Peyer's patch (tissue), 4 donors: ENCODE measurements at places on chromosomes 4 and X. TPM values are rescaled to one million over a fixed set of nuclear protein-coding genes. Genes with fewer than 3 reads are reported as not detected.
A peak's percentile ranks its signal among the peaks of the same experiment; 100 is the strongest.

DNA sequence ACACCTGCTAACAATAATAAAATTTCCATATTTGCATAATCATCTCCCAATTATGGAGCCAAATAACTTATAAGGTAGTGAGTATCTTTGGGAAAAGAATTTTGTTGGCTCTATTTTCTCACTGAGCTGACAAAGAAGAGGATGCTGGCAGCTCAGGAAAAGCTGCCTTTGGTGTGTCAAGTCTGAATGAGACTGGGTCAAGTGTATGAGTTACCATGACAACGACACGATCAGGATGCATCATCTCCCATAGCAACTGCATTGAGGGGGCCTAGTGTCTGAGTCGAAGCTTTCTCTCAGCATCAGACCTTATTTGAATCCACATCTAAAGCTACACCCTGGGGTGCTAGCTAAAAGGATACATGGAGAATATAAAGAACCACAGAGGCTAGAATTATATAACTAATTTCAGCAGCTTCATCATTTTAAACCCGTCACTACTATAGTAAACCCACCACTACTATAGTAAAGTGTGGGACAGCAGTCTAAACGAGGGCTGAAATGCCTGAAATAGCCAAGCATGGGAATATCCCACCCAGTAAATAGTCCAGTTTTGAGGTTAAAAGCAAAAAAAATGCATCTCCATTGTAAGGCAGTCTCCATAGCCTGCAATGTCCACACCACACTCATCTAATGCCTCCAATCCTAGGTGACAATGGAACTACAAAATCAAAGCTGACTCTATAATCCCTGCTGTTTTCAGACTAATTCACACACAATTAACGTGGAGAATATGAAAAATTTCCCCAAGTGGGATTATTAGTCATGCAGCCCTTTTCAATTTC is 16.0 kb downstream of the GSPT2 start:
- H3K4me3 ChIP-seq: no peak overlapping the region
- no peaks in the 10 kb centered on the region for H3K36me3 ChIP-seq
- no peak for DNase-seq
- H3K27me3 ChIP-seq: no peaks in the 10 kb centered on the region
- no peaks in the 10 kb centered on the region for H3K4me1 ChIP-seq

GRCh38 chr4:73856518-73856917 is 3.4 kb downstream of the PF4V1 start:
- DNase-seq: no peak
- no peaks in the 10 kb centered on the region for H3K36me3 ChIP-seq
- H3K27me3 ChIP-seq: no peaks in the 10 kb centered on the region

DNA sequence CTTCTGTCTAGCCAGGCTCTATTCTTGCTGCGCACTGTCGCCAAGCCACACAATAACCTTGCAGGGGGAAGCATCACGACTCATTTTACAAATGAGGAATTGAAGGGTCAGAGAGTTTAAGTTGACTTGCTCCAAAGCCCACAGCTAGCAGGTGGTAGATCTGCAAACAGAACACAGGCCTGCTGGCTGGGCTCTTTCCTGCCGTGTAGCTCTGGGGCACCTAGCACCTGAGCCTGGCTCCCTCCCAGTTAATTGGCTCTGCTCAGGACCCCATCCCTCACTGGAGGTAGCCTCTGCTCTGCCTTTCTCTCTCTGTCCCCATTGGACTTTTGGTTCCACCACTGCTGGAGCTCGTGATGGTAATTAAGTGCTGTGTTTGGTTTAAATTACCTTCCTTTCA is 98.5 kb downstream of the NSUN7 start:
- H3K27me3 ChIP-seq: no peaks in the 10 kb centered on the region
- H3K4me3 ChIP-seq: no peak overlapping the region
- H3K27ac ChIP-seq: no peak overlapping the region
- H3K36me3 ChIP-seq: no peaks in the 10 kb centered on the region
- DNase-seq: no peak
- no peaks in the 10 kb centered on the region for H3K4me1 ChIP-seq

DNA sequence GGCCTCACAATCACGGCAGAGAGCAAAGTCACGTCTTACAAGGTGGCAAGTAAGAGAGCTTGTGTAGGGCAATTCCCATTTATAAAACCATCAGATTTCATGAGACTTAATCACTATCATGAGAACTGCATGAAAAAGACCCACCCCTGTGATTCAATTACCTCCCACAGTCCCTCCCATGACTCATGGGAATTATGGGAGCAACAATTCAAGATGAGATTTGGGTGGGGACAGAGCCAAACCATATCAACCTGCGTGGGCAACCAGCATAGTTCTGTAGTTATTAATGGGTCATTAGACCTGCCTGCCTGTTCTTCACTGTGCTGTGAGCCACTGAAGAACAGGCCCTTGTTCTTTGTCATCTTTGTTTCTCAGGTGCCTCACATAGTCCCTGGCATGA is 593.7 kb upstream of the BOD1L1 start:
- no peak overlapping the region for H3K27ac ChIP-seq
- H3K4me1 ChIP-seq: no peaks in the 10 kb centered on the region
- no peak for DNase-seq
- H3K36me3 ChIP-seq: no peaks in the 10 kb centered on the region
- no peak overlapping the region for H3K4me3 ChIP-seq
- H3K27me3 ChIP-seq: no peaks in the 10 kb centered on the region

- DNase-seq: no peak
- H3K27me3 ChIP-seq: no peaks in the 10 kb centered on the region
- no peak overlapping the region for H3K27ac ChIP-seq
Observed at GRCh38 chrX:71638409-71638808, 20.1 kb upstream of the CXCR3 start.

DNA sequence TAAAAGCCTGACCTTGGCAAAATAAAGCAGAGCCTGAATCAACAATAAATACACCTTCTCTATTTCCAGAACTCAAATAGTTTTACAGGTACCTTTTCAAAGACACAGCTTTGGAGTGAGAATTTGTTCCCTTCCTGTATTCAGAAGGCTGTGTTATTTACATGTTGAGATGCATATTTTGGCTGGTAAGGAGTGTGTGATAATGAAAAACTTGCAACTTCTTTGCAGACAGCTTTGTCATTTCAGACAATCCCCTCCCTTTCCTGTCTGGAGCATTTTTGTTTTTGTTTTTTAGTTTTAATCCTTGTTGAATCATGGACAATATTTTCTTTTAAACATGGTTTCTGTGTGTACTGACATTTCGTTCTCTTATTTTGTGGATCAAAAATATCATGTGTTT is 493.8 kb downstream of the FAT4 start:
- no peak for DNase-seq
- H3K4me3 ChIP-seq: no peak overlapping the region
- H3K36me3 ChIP-seq: no peaks in the 10 kb centered on the region
- H3K27me3 ChIP-seq: no peaks in the 10 kb centered on the region
- no peak overlapping the region for H3K27ac ChIP-seq

DNA sequence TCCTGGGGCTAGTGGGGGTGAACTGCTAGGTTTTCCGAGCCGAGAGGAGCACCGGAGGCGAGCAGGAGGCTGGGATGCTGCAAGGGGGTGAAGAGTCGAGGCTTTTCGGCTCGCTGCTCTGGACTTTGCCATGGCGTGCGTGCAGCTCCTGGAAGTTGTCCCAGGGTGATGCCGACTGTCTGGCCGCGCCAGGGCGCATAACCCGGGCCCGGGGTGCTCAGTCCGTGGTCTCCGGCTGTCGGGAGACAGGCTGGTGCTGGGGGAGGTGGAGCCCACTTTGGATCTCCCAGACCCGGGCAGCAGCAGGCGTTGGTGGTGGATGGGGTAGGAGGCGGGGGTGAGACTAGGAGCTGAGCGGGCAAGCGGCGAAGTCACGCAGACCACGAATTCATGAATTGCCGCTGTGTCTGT is 793 bp downstream of the GRIA3 start:
- H3K27me3 ChIP-seq: no peaks in the 10 kb centered on the region
- H3K4me3 ChIP-seq: peak overlapping the region; percentile 10
- DNase-seq: no peak
- H3K36me3 ChIP-seq: no peaks in the 10 kb centered on the region

DNA sequence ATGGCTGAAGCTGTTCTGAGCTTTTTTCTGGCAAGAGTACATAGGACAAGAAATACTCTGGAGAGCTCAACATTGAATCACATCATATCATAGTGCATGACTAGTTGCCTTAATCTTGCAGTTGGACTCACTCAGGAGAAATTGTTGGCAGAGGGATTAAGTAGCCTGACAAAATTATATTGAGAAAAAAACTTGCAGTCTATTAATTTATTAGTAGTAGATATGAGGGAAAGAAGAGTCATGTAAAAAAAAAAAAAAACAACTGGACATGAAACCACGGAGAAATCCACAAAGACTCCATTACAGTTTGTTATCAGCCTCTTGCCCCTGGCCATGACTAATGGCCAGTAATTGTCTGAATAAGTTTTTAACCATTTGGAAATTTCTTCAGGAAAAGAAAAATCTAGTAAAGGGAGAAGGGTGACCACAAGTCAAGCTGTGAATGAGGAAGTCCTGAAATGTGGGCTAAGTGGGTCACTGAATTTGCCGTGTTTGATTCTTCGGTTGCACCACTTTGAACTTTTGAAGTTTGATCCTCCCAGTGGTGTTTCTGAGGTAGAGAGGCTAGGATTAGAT is 45.6 kb downstream of the FHL1 start:
- no peaks in the 10 kb centered on the region for H3K4me1 ChIP-seq
- DNase-seq: no peak
- H3K27ac ChIP-seq: peak overlapping the region; percentile 27
- no peaks in the 10 kb centered on the region for H3K36me3 ChIP-seq
- no peaks in the 10 kb centered on the region for H3K27me3 ChIP-seq
- no peak overlapping the region for H3K4me3 ChIP-seq

- no peaks in the 10 kb centered on the region for H3K36me3 ChIP-seq
- no peaks in the 10 kb centered on the region for H3K4me1 ChIP-seq
Observed at GRCh38 chr4:151569650-151570049, 160.7 kb downstream of the FHIP1A start.

DNA sequence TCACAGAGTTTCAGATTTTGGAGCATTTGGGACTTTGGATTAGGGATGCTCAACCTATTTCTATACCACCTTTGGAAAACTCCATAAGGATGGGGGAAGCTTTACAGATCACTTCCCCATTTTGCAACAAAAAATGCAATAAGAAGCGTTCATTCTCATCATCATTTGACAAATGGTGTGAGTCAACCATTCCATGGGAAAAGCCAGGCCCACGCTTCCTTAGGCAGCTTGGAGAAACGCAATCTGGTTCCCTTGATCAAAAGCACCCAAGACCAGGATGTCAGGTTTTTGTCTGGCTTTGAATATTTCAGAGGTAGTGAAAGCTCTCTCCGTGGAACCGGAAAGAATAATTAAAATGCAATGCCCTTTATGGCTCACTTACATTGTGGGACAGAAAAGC is 79.3 kb upstream of the C4orf50 start:
- DNase-seq: no peak
- no peak overlapping the region for H3K4me3 ChIP-seq
- no peak overlapping the region for H3K27ac ChIP-seq
- H3K4me1 ChIP-seq: no peaks in the 10 kb centered on the region
- H3K27me3 ChIP-seq: no peaks in the 10 kb centered on the region
- no peaks in the 10 kb centered on the region for H3K36me3 ChIP-seq

GRCh38 chr4:3878678-3879077 is 112.5 kb downstream of the ADRA2C start:
- H3K27me3 ChIP-seq: no peaks in the 10 kb centered on the region
- no peak overlapping the region for H3K27ac ChIP-seq
- H3K36me3 ChIP-seq: no peaks in the 10 kb centered on the region
- DNase-seq: no peak
- H3K4me1 ChIP-seq: peaks cover 7% of the 10 kb centered on the region

DNA sequence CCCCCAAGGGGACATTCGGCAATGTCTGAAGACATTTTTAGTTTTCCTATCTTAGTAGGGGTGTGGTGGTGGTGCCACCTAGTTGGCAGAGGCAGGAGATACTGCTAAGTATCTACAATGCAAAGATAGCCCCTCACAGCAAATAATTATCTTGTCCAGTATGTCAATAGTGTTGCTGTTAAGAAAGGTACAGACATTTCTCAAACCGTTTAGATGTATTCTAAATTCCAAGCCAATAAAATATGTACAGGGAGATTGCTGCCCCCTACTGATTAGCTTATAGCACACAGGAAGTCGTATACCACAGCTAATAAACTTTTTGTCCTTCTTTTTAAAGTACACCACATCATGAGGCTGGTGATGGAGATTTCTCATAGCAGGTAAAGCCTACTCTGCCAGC is 260.5 kb downstream of the TMA16 start:
- no peak overlapping the region for H3K27ac ChIP-seq
- no peaks in the 10 kb centered on the region for H3K36me3 ChIP-seq
- H3K4me1 ChIP-seq: no peaks in the 10 kb centered on the region
- H3K27me3 ChIP-seq: no peaks in the 10 kb centered on the region
- no peak overlapping the region for H3K4me3 ChIP-seq
- no peak for DNase-seq

DNA sequence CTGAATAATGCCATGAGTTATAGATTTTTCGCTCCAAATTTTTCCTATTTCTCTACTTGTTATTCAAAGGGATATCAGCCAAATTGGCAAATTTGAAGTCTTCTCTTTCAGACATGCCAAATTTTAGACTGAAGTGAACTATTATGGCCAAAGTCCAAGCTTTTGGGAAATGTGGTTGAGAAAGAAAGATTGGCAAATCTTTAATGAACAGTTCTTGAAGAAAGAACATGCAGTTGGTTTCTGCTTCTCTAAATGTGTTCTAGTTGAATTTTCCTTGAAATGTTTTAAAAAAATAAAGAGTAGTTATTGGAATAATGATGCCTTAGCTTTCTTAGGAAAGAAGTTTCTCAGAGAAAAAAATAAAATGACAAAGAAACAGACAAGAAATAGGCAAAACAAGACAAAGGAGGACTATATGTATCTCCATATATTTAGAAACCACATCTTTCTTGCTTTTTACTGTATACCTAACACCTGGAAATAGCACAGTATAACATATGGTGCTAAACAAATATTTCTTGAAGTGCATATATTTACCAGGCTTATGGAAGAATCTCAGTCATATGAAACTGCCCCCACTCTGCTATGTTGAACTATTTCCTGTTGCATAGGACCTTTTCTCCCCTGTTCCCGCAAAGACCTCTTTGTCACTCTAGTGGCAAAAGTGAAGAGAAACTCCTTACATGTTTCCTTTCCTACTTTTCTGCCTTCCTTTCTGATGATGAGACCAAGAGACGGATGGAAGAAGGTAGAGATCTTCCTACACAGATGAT is 250.0 kb downstream of the ARHGAP24 start:
- no peaks in the 10 kb centered on the region for H3K27me3 ChIP-seq
- H3K4me3 ChIP-seq: no peak overlapping the region
- no peak for DNase-seq
- peak overlapping the region; percentile 66 for H3K27ac ChIP-seq

Gene NHS
- 9.1 TPM for total RNA-seq

Gene ADH7
- total RNA-seq: not detected

Gene SPANXB1
- total RNA-seq: not detected

Gene AREG
- total RNA-seq: 27.2 TPM

Gene SLC6A8
- total RNA-seq: 175 TPM

Gene XAGE2
- total RNA-seq: not detected

Gene NUDT10
- total RNA-seq: not detected

Gene RAB41
- not detected for total RNA-seq

Gene MAGEA1
- not detected for total RNA-seq

Gene SYP
- 11.0 TPM for total RNA-seq
